ENCODE measurements at places on chromosomes 7 and 10.

GRCh38 chr10:66838656-66839055 lies 87.2 kb upstream of the LRRTM3 start:
- DNase-seq, result no peak

DNA sequence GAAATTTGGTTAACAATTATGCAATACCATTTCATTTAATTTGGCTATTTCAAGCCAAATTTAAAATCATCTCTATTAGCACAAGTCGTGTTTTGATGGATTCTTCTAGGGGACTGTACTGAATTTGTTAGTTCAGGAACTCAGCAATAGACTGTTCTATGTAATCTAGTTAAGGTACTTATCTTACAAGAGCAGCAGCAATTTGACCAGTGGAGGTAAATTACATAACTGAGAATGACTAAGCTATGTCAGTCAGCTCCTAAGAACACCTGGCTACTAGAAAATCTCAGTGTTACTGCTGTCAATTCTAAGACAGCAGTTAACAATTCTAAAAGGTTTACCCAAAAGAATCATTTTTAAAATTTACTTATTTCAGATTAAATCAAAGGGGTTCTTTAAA lies 513.9 kb upstream of the ZWINT start:
- DNase-seq, result no peak

GRCh38 chr10:132185601-132186487 lies 904 bp upstream of the DPYSL4 start:
- DNase-seq, result peak; percentile 33

- DNase-seq, result no peak
These were observed 285.7 kb upstream of the GALNT17 start for GRCh38 chr7:70846208-70846607.

- DNase-seq, result peak; percentile 96
These were observed 30.2 kb upstream of the GJD4 start for GRCh38 chr10:35574924-35575352.

DNA sequence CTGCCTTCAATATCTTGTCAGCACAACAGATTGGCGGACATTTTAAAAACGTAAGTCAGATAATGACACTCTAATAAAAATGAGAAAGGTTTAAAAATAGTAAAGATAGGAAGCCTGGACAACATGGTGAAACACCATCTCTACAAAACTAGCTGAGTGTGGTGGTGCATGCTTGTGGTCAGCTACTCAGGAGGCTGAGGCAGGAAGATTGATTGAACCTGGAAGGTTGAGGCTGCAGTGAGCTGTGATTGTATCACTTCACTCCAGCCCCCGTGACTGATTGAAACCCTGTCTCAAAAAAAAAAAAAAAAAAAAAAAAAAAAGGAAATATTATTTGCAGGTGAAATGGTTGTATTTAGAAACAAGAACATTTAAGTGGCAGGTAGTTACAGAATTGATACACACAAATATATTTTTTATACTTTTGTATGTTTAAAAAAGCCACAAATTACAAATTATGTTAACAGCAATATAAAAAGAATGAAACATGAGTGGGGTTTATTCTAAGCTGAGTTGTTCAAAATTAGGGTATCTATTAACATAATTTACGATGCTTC lies 141.9 kb downstream of the ADK start:
- DNase-seq, result peak; percentile 82

- DNase-seq, result peak; percentile 9
These were observed 249.2 kb downstream of the DYNC1I1 start for GRCh38 chr7:96021568-96021967.

- peak; percentile 26 for DNase-seq
These were observed 106.1 kb downstream of the PRKCQ start for GRCh38 chr10:6473901-6474370.

Data from EH (cell line).